ENCODE measurements at places on chromosomes 4 and X. TPM values are rescaled to one million over a fixed set of nuclear protein-coding genes. Genes with fewer than 3 reads are reported as not detected.
A peak's percentile ranks its signal among the peaks of the same experiment; 100 is the strongest.

GRCh38 chrX:17706676-17707075 lies 30.6 kb upstream of the SCML1 start:
- no peak for DNase-seq

The SMIM20 gene
- 25.7 TPM for total RNA-seq

The OPRPN gene
- not detected for total RNA-seq

DNA sequence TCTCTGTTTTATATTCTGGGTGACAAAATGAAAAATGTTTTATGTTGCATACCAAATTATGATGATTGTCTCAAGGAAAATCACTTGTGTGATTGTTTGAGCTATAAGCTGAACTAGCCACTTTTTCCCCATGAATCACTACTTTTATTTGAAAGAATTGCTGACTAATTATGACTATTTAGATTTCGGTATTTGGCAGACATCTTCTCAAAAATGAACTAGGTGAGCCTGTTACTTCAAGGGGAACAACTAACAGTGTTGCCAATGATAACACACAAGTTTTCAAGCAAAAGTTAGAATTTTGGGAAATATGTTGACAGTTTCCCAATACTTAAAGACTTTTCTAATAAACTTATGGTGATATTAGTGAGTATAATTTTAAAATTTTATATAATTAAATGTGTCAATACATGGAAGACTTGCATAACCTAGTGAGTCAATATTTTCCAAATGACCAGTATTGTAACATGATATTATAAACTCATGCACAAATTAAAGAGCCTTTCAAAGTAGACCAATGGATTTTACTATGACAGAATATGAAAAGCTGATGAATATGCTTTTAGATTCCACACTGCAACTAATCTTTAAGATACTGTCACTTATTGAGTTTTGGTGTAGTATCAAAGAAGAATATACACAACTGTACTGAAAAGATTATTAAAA lies 187.7 kb upstream of the GATB start:
- DNase-seq, result no peak

The ENAM gene
- total RNA-seq, result 0.12 TPM

DNA sequence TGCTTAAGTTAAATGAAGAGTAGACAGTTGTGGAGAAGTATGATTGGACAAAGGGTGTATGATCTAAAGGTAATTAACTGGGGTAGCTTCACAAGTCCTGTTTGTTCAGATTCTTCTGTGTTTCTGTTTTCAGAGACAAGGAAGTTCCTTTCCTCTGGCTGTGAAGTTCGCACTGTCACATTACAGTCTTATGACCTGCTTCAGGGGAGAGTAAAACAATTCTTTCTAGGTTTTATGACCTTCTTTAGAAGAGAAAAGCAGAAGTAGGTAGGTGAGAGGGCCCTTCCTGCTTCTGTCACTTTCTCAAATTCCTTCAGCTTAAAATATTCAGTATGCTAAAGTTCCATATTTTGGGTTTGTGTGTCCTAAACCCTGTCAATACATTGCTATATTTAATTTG lies 211.9 kb downstream of the SOX3 start:
- no peak for DNase-seq

GRCh38 chr4:161121451-161121850 lies 1042.3 kb downstream of the FSTL5 start:
- DNase-seq, result no peak

The DGKQ gene
- 18.8 TPM for total RNA-seq

The PNMA3 gene
- total RNA-seq, result 0.41 TPM

- DNase-seq, result no peak
These were observed 237.4 kb downstream of the MAPK10 start for GRCh38 chr4:86122404-86122803.

- no peak for DNase-seq
These were observed 20.1 kb downstream of the FBXO8 start for GRCh38 chr4:174263445-174263736.

DNA sequence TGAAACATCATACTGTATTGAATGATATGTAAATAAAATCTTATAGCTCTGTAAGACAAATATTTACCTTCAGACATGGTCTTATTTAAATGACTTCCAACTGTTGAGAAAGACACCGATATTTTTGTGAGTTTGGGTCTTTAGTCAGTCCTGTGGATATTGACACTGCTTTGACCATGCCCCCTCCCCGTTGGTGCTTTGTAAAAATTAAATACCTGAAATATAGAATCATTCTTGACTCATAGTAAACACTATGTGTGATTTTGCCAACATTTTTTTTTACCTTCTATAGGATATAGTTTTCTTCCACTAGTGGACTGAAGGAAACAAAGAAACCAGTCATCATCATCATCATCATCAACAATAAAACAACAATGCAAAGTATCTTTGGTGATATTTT lies 114.3 kb upstream of the HS3ST1 start:
- no peak for DNase-seq

The SPANXC gene
- total RNA-seq, result not detected

- no peak for DNase-seq
These were observed 84.6 kb downstream of the NDST4 start for GRCh38 chr4:115028682-115029410.

GRCh38 chrX:153477364-153477857 lies 7.0 kb upstream of the HAUS7 start:
- no peak for DNase-seq

DNA sequence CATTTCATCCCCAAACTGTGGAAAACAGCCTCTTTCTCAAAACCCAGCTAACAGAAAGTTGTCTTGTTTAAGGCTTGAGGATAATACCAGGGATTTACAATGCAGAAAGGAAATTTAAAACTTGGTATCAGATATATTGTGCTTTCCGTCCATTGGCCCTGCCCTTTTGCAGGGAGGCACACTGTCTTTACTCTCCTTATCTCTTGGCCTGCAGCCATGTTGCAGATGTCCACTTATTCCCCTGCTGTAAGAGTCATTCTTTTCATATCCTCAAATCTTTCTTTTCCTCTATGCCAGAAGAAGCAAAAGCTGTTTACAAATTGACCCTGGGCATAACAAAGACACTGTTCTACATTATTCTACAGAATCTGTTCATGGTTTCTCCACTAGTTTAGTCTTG lies 75.6 kb upstream of the DYNLT3 start:
- no peak for DNase-seq

DNA sequence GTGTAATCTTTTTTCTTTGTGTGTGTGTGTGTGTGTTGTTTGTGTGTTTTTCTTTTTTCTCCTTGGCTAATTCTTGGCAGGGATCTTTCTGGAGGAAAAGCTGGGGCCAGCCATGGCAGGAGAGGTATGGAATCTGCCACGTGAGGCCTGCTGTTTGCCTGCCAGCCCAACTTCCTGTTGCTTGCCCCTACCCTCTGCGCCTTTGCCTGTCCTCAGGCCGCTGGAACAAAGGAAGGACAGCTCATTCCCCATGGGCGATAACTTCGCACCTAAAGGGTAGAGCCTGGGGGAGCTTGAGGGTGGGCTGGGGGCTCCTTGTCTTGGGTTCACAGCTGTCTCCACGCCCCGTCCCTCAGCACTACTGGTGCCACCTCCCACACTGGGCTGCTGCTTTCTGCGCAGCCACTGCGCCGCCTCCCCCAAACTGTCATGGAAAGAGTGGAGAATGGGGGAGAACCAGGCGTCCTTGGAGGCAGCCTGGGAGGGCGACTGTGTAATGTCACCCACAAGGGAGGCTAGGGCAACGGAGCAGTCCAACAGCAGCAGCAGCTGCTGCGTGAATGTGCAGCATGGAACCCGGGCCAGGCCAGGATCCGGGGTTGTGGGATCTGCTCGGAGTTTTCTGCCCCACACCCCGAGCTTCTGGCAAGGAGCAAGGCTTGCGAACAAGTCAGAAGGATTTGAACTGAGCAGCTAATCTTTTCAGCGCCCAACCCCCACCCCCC lies 12.3 kb upstream of the YIPF7 start:
- no peak for DNase-seq

The CCDC158 gene
- 0.74 TPM for total RNA-seq

The CHRNA9 gene
- total RNA-seq, result not detected

The AKAP14 gene
- 4.8 TPM for total RNA-seq

DNA sequence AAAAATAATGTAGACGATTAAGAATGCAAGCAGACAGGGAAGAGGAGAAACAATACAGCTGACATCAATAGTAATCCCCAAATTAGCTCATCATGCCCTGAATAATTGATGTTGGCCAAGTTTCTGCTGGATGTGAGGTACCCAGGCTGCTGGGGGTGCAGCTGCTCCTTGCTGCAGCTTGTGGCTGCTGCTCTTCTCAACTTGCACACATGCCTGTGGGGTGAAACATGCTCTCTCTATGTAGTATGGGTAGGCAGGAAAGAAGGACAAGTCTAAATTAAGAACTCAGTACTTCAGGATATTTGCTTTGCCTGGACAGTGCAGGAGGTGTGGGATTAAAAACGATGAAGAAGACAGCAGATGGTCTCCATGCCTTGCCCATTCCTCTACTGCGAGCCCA lies 16.7 kb downstream of the EDA2R start:
- DNase-seq, result no peak

The TBC1D9 gene
- 42.6 TPM for total RNA-seq

DNA sequence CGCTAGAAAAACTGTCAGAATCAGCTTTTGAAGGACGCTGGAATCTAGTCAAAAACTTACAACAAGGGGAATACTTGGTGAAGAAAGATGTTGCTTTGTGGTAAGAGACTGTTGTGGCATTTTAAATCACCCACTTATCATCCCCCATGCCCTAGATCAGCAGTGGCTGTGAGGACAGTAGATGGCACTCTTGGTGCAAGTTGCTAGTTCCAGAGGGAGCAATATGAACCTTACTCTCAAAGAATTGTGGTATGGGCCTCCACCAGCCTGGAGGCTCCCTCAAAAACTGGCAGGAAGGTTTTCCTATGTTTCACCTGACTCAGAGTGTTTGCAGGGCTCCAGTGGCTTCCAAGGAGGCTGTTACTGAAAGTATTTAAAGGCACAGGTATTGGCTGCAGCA lies 37.7 kb upstream of the SLC16A2 start:
- DNase-seq, result no peak

The CTAG1A gene
- not detected for total RNA-seq

DNA sequence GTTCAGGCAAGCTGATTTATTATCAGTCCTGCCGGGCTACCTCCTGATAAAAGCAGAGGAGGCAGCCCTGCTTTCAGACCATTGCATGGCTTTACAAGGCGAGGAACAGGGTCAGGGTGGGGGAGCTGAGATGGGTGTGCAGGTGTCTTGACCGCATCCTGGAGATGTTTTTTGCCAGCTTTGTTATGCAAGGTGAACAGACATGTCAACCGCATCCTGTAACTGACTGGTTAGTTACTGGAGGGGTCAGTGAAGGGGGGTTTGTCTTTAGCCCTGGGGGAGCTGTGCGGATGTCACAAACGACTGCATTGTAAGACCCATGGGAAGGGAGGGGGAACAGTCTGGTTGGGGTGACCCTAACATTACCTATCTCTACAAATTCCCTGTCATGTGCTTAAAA lies 10.0 kb downstream of the ADAM29 start:
- DNase-seq, result no peak

GRCh38 chr4:23779839-23780238 lies 110.0 kb downstream of the PPARGC1A start:
- DNase-seq, result no peak

GRCh38 chr4:78601013-78601412 lies 49.4 kb downstream of the ANXA3 start:
- DNase-seq, result no peak

The EOLA2 gene
- total RNA-seq, result 21.7 TPM

The GLRA3 gene
- total RNA-seq, result not detected

- no peak for DNase-seq
These were observed 82.9 kb downstream of the PDLIM5 start for GRCh38 chr4:94534401-94535312.

- DNase-seq, result no peak
These were observed 72.5 kb downstream of the EVC start for GRCh38 chr4:5783486-5783885.

GRCh38 chr4:66465111-66465510 lies 794.8 kb upstream of the EPHA5 start:
- DNase-seq, result no peak

DNA sequence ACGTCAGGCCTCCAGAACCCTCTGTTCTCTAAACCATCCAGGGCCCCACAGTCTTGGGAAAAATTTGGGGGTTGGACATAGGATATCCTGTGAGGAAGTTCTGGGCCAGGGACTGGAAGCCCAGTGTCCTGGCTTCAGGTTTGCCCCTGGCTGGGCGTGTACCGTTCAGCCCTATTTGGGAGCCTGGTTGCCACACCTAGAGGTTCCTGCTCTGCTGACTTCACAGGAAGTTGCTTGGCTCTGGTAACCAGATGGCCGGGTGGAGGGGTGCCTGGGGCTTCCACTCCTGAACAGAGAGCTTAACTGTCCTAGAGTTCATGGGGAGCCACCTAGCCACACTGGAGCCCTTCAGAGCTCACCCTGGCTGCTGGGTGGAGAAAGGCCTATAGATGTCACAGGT lies 1.1 kb downstream of the TAFAZZIN start:
- DNase-seq, result peak; percentile 56

GRCh38 chr4:91909963-91910362 lies 393.8 kb upstream of the GRID2 start:
- no peak for DNase-seq
